HCT116 (cell line): ENCODE measurements at places on chromosomes 7 and 10.
A peak's percentile ranks its signal among the peaks of the same experiment; 100 is the strongest.

DNA sequence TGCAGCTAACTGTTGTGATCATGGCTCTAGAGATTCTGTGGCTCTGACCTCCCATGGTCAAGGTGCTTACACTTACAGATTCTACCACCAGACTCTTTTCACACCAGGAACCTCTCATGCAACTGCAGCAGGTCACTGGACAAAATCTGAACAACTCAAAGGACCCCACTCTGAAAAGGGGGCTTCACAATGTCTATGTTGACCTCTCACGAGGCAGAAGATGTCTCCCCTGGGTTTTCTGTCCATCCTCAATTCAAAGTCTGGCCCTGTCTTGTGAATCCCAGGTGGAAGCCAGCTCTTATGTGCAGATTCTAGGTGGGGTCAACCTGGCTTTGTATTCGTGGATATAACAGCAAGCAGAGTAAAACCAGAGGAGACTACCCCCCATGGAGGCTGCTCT, 118.6 kb upstream of the ZNF479 start:
- DNase-seq = no peak

DNA sequence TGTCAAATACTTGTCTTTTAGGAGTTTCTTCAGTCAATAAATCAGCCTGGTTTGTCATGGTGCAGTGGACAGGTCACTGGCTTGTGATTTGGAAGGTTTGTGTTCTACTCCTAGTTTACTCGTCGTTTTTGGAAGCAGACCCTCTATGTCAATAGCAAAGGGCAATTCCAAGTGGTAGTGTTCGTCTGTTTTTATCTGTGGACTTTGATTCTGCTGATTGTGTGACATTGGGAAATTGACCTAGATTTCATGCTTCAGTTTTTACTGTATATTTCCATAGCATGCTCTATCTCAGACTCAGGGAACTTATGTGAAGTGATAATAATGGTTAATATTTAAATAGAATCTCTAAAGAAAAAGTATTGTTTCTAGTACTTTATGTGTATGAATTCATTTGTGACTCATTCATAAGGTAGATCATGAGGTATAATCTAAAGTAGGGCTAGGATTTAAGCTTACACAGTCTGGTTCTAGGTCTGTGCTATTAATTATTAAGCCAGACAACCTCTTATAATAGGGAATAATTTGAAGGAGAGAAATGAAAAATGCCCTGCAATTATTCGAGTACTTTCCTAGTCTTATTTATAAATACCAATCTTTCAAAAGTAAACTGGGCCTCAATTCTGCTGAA, 198.1 kb downstream of the REEP3 start:
- no peak for DNase-seq

DNA sequence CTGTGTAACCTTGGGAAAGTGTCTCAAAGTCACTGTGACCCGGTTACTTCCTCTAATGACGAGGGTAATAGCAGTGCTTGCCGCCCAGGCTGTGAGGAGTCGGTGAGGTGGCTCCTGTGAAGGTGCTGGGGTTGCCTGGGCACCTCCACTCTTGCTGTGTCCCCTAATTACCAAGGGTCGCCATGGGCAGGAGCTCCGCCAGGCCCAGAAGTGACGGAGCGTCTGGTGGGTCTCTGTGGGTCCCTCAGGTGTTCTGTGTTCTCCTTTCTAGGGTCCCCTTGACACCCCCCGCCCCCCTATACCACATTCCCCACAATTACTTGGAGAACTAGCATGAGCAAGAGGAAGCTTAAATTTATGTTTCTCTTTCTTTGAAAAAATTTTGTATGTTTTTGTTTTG, 161.5 kb downstream of the WDR37 start:
- no peak for DNase-seq

GRCh38 chr10:117353684-117354083, 21.6 kb downstream of the PDZD8 start:
- DNase-seq = no peak

DNA sequence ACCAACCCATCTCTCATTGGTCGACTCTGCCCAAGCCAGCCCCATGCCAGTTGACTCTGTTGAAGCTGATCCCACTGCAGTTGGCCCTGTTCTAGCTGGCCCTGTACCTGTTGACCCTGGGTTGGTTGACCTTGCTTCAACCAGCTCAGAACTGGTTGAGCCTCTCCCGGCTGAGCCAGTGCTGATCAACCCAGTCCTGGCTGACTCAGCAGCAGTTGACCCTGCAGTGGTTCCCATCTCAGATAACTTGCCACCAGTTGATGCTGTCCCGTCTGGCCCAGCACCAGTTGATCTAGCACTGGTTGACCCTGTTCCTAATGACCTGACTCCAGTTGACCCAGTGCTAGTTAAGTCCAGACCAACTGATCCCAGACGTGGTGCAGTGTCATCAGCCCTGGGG, 7.4 kb downstream of the PPRC1 start:
- no peak for DNase-seq

- no peak for DNase-seq
Measured at GRCh38 chr7:79211724-79212123, 241.7 kb downstream of the MAGI2 start.

DNA sequence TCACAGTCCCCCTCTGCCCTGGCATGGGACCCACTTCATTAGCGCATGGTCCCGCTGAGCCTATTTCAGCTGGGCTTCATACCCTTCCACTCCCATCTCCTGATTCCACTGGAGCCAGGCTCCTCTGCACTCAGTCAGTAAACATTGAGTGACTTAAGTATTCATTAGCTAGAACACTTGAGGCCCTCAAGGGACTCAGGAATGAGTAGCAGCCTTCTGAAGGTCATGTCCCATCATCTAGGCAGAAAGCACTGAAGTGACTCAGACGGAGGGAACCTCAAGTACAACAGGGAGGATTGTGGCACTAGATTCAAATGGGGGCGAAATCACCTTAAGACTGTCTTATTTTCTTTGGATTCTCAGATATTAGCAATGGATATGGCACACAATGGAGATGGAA, 186.6 kb upstream of the INHBA start:
- no peak for DNase-seq

DNA sequence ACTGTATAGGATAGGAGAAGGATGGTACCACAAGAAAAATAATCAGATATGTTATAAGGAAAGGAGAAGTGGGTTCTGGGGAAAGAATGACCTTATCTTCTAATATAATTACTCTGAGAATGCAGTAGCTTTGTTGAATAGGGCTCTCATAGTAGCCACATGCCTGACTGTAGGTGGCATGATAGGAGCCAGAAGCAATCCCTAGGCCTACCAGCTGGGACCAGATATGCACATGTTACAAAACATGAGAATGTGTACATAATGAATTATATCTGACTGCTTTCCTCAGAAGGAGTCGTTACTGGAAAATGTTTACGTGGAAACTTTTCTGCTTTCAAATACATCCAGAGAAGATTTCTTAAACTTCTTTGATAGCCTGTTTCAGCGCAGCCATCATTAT, 53.2 kb upstream of the FAM3C start:
- no peak for DNase-seq

DNA sequence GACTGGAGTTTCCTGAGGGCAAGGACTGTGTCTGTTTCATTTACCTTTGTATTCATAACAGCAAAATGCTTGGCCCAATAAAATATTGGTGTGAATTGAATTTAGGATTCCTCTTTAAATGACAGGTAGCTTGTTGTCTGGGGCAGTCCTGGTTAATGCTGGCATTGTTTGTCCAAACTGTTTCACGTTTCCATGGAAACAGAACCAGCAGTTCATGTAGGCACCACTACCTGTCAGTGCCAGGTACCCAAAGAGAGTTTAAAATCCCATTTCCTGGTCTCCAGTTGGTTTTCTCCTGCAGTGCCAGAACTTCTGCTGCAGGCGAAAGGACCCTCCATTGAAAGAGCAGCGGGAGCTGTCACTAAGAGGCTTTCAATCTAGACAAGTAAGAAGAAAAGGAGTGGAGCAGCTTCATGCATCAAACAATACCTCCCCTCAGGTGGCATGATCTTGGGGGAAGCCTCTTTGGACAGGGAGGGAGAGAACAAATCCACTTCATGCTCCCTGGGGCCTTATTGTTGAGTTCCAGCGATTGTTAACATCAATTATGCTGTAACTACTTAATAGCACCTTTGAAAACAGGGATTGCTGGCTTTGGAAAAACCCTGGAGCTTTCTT, 109.6 kb downstream of the KIF20B start:
- DNase-seq = no peak

- DNase-seq = no peak
Measured at GRCh38 chr10:9634466-9634865, 1383.2 kb upstream of the CELF2 start.

- peak; percentile 87 for DNase-seq
Measured at GRCh38 chr7:143214789-143215679, 6.8 kb upstream of the TAS2R40 start.
